ENCODE measurements at places on chromosomes 11 and 22. TPM values are rescaled to one million over a fixed set of nuclear protein-coding genes. Genes with fewer than 3 reads are reported as not detected.

- no peak for DNase-seq
These were observed 918 bp upstream of the CAPN5 start for GRCh38 chr11:77065878-77066228.

- DNase-seq: peak; percentile 62
These were observed 705 bp downstream of the PTPRJ start for GRCh38 chr11:47980907-47981621.

- DNase-seq: no peak
These were observed 62.6 kb downstream of the CTTN start for GRCh38 chr11:70460964-70461363.

The RFPL1 gene
- not detected for total RNA-seq

The GAB4 gene
- not detected for total RNA-seq

All from Calu3 (cell line).